ENCODE measurements at places on chromosomes 5 and 9.

DNA sequence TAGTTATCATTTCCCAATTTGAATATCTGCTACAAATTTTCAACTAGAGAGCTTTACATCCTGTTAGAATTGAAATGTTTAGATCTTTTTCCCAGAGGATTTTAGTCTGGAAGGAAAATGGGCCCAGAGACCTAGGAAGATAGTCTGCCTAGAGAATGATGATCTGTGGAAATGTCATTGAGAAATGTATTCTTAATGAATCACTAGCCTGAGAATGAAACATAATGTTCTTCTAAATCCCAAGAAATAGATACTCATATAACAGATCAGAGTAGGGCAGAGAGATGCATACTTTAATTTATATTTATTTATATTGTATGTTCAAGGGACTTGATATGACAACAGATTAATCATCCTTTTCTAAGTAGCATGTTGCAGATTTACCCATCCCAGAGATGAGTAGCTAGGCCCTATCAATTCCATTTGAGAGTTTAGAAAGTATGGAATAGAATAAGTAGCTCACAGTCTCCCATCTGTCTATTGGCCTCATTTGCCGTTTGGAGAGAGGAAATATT lies 25.1 kb upstream of the SLC44A1 start:
- no peak for DNase-seq

- DNase-seq, result no peak
Measured at GRCh38 chr9:95634536-95634935, 117.8 kb upstream of the PTCH1 start.

DNA sequence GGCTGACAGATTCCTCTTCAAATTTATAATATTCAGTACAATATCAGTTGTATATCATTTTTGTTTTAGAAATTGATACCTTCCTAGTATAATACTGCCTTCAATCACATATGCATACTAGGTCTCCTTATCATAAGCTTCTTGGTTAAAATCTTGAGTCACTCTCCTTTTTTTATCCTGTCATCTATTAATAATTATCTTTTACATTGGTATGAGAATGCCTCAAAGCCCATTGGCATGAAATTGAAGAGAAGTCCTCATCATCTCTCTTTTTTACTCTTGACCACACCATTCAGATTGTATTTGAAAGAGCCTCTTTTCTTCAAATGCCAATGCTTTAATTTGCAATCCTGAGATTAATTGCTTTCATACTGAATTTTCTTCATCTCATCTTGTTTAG lies 810.3 kb downstream of the BRINP1 start:
- no peak for DNase-seq

GRCh38 chr9:94921092-94921471 lies 194.6 kb downstream of the AOPEP start:
- DNase-seq, result no peak

DNA sequence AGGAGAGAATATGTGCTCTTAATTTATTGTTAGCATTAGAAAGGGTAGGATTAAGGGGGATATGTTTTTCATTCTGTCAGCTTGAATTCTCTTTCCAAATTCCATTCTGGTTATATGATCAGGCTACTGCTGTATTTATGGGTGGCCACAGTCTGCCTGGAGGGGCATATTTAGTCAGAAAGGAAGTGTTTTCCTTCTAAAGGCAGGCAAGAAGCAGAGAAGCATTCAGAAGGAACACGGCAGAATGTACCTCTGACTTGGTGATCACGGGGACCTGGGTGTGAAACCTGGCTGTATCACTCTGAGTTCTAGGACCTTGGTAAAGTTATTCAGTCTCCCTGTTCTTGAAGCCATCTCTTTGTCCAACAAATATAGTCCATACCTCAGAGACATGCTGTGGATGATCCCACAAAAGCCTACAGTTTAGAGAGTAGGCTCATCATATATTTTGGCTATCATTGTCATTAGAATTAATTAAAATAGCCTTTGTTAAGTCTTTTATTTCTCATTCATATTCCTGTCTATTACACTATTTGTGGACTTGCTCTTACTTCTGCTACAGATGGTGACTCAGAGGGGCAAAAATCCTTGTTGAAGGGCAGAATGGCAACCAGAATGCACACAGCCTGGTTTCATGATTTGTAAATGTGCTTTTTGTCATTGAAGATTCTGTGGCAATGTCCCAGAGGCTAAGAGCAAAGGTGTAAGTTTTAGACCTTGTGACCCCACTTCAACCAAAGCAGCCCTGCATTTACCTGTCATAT lies 2.7 kb downstream of the TNC start:
- no peak for DNase-seq

- DNase-seq, result no peak
Measured at GRCh38 chr5:167804512-167805220, 486.8 kb upstream of the WWC1 start.

DNA sequence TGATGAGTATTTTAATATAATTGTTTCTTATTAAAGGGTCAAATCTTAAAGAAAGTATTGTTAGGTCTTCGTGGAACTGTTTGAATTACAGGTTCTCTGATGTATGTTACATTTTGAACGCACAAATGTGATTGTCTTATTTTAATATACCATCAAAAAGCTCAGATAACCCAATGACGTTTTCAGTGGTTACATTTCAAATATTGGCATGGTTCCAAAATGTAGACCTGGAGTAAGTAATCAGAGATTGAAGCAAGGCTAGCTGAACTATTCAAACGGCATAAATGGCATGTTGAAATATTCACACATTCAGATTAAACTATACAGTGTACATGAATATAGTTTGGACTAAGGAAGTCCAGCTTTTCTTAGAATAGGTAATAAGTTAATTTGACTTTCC lies 281.7 kb upstream of the EFNA5 start:
- DNase-seq, result no peak
